ENCODE measurements at places on chromosomes 13 and 19.

DNA sequence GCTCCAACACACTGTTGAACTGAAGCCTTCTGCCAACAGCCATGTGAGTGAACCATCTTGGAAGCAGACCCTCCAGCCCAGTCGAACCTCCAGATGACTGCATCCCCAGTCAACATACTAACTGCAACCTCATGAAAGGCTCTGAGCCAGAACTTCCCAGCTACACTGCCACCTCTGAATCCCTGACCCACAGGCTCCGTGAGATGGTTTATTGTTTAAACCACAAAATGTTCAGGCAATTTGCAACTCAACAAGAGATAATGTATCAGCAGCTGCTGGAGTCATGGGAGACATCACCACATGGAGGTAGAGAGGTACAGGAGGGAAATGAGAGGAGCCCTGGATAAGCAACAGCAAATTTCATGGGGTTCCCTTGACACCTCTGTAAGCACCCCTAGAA, 266.4 kb upstream of the NBEA start:
- DNase-seq = no peak

DNA sequence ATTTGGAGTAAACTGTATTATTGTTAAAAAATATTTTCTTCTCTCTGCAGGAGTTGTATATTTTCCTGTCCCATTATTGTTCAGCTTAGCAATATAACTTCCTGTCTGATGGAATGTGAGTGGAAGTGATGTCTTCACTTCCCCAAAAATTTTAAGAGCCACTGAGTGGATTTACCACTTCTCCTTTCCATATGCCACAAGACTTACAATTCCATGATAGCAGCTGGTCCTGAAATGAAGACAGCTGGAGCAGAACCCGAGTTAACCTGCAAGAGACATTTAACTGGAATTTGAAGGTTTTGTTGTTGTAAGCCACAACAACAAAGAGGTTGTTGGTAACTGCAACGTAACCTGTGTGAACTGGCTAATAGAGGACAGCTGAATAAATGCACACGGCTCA, 23.4 kb upstream of the TBC1D4 start:
- no peak for DNase-seq

GRCh38 chr13:21895779-21896178, 224.9 kb downstream of the FGF9 start:
- no peak for DNase-seq

GRCh38 chr13:32041429-32041828, 9.9 kb downstream of the FRY start:
- no peak for DNase-seq

DNA sequence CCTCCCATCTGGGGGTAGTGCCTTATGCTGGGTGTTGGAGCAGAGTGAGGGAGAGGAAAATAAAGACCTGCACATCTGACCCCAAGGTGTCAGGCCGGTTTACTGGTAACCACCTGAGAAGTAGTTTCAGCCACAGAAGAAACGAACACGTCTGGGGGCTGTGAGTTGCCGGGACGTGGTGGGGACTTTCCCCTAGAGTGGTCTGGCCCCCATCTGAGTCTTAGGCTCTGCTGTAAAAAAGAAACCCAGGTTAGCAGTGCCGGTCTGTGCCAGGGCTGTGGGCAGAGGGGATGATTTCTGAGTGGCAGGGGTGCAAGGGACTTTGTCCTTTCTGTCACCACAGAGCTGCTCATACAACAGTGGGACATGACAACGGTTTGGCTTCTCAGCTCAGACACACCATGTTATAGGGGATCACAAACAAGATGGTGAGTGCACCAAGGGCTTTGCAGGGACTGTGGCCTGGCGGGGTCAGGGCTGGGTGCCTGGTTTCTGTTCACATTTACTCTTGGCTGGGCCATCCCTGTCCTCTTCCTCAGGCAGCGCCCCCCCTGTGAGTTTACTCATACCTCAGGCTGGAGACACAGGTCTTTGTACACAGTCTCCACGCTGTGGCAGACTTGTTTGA, 9.0 kb downstream of the GCDH start:
- DNase-seq = no peak

Measured in SK-N-SH (cell line).